ENCODE measurements at places on chromosomes 4 and X.

DNA sequence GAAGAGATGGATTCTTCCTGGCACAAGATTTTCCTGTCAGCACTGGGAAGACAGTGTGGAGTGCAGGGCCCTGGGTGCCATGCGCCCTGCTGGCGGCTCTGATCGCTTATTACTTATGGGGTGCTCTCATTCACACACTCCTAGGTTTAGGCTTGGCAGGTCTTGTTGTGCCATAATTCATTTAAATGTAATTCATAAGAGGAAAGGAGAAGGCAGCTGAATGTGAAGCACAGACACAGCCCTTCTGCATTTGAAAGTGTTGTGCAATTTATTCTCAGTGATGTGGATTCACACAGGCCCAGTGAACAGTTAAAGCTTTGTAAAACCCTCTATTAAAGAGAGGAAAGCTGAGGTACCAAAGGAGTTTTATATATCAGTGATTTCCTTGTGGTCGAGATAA lies 249.7 kb downstream of the C4orf33 start:
- no peak for DNase-seq

GRCh38 chr4:120829113-120829831 lies 93.3 kb downstream of the PRDM5 start:
- no peak for DNase-seq

DNA sequence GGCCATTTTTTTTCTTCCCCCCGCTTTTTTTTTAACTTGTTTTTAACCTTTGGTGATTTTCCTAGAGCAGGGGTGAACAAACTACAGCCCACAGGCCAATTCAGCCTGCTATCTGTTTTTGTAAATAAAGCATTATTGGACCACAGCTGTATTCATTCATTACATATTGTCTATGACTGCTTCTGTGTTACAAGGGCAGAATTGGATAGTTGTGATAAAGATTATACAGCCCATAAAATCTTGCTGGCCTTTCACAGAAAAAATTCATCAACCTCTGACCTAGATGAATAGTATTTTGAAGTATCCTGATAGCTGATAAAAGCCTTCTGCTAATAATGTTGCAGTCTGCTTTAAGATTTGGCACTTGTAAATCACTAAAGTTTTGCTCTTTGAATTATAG lies 63.4 kb downstream of the SMAD1 start:
- no peak for DNase-seq

DNA sequence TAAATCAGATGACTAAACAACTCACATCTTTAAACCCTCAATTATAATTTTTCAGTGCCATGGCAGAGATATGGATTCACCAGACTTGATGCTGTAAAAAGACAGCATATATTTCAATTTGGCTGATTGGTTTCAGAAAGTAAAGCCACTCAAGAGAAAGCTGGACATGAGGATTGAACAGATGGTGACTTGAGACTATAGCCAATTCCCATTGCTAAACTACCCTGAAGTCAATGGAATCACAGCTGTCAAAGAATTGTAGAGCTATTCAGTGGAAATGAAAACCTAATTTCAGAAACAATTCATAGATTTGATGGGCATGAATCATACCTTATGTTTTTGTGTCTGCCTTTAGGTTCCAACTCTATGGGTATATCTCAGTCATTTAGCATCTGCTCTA lies 510.6 kb upstream of the BOD1L1 start:
- DNase-seq = no peak

DNA sequence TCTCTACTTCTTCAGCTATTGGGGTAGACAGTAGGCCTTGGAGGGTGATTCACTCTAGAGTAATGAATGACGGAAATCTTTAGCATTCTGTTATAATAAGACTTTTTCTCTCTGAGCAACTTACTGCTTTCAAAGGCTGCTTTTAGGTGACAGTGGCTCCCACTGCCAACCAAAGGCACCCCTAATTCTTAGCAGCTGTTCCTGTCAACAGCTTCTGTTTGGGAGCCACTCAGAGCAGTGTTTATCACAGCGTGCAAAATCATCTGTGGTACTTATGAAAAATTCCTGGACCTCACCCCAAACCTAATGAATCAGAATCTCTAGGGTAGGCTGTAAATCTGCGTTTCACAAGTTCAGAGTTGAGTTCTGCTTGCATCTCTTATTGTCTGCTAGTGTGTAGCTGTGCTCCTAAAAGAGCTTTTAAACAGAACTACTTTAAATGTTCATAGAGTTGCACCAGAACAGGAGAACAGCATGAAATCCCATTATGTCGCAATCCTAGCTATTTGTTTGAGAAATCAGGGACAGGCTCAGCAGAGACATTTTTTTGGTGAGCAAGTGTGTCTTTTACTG lies 52.8 kb upstream of the POU4F2 start:
- no peak for DNase-seq

DNA sequence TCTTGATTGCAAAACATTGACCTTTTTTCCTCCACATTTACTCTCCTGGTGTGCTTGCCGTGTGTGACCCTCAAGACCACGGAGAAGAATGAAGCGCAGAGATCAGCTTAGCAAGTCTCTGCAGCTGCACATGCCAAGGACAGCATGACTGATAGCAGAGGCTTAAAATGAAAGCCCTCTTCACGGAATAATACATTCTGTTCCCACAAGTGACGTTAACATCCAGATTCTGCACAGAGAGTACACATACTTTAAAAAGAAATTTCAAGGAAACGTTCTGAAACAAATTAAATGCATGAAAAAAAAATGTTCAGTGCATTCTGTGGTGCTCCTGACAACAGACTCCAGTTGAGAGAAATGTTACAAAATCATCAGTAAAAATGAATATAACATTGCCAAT lies 60.9 kb downstream of the SLC7A11 start:
- no peak for DNase-seq

DNA sequence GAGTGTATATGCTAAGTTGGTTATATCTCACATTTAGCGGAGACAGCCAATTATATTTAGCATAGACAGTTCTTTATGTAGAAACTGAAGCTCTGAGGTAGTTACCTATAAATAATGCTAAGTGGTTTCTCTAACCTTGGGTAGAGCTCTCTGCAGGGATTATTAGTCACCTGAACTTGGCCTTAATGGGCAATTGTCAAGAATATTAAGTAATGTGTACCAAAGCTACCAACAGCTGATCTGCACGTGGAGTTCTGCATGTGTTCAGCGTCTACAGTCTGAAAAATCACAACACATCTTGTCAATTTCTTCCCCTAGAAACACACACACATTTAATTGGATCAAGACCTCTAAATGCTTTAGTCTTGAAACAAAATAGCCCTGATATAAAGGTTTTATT lies 740.6 kb upstream of the FAM241A start:
- no peak for DNase-seq

- DNase-seq = peak; percentile 5
Observed at GRCh38 chr4:139416073-139416673, 37.7 kb upstream of the RAB33B start.

- DNase-seq = peak; percentile 47
Observed at GRCh38 chrX:40130207-40130606, 32.4 kb upstream of the BCOR start.

DNA sequence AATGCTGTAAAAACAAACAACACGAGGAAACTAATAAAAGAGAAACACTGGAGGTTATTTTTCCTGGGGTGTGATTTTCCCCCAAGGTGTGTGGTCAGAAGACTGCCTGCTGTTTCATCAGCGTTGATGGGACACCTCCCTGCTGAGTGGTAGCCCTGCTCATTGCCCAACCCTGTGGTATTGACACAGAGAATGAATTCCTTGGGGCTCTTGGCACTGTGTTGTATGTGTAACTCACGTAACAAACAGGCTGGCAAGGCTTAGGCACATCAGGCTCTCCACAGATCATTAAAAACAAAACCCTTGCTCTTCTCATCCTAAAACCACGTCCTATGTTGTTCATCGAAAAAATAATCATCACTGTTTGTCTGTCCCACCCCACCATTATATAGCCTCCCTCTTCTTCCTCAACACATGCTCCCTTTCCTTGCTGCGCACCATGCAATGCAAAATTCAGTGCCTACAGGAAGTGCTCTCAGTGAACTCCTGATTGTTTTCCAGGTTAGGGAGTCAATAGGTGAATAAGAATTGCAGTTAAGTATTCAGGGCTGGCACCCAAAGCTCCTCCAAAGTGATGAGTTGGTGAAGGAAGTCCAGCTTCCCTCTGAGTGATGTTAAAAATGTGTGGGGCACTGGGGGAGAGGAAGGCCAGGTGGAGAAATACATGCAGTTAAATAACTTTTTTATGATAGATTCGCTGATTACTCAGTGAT lies 11.4 kb upstream of the PUDP start:
- DNase-seq = no peak

DNA sequence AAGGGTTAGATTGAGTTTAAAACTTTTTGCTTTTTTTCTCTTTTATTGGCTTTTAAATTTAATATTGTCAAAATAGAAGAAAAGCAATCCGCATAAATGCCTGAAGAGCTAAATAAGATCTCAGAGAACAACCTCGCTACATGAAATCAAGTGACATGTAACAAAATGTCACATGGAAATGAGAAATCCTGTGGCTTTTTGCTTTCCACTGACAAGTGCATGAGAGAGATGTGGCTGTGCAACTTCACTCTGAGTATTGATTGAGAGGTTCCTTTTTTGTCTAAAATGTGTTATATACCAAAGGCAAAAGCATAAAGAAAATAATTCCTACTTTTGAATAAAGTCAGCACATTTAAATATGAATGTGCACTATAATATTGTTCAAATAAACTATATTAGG lies 263.5 kb downstream of the MAPK10 start:
- DNase-seq = no peak

DNA sequence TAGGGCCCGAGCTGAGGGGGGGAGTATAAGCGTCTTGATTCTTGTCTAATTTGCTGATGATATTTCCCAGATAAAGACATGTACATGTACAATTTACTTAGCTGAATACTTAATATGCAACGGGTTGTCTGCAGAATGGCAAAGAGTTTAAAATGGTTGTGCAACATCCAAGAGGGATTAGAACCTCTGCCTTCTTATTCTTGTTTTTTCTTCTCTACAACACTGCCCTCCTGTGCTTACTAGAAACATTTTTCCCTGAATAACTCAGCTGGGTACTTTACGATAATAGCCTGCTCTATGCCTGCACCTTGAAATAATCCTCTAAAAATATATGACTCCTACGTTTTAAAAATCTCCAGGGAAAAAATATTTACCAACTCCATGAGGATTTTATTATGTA lies 41.8 kb downstream of the INTS12 start:
- DNase-seq = peak; percentile 43

DNA sequence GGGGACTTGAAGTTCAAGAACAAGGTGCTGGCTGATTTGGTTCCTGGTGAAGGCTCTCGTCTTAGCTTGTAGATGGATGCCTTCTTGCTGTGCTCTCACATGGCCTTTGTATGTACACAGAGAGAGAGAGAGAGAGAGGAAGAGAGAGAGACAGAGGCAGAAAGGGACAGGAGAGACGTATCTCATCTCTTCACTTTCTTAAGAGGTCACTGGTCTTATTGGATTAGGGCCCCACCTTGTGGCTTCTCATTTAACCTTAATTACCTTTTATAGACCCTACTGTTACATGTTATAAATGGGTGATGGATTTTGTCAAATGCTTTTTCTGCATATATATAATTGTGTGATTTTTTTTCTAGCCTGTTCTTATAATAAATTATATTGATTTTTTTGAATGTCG lies 1444.2 kb downstream of the ADGRL3 start:
- DNase-seq = peak; percentile 5

DNA sequence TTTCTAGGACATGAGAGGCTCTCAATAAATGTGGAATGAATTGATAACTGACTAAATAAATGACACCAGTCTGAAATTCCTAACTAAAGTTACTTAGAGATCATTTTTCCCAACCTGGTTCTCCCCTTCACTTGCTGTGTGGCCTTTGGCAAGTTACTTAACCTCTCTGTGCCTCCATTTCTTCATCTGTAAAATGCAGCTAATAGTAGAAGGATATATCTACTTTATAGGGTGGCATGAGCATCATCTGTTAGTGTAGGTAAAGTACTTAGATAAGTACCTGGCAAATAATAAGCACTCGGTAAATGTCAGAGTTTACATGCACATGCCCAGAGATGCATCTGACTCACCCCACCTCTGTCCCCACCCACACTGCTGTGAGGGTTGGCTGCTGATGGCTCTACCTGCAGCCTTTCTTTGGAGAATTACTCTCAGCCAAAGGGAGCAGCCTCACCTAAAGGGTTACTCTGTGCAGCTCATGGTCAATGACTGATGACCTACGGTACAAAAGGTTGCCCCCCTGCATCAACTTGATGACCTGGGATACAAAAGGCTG lies 139.3 kb downstream of the CHIC2 start:
- no peak for DNase-seq

DNA sequence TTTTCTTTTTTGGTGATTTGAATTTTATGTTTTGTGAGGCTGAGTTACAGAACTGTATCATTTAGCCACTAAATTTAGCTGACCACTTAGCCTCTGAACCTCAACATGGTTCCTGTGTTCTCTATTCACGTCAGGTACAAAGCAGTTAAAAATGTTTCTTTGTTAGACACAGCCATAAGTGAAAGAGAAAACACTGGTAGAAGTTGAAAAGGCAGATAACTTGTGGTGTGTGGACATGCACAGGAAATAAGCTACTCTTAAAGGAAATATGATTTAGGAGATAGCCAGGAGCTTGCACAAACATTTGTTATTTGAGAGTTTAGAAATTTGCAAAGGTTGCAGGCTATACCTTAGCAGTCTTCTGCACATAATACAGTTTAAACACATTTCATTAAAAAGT lies 171.0 kb upstream of the RPS6KA3 start:
- no peak for DNase-seq

DNA sequence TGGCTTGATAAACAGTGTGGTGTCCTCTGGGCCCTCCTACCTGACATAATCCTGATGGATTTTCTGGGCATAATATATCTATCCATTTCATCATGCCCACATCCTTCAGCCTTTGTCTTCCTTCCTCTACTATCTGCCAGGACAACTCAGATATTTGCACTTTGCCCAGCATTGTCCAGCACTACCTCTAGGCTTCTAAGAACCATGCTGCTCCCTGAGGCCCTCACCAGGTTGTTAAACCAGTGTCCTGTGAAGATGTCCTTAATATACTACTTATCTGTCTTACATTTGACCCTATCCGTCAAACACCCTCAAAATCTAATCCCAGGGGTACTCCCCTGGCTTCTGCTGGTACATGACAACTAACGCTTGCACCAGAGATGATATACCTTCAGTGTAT lies 58.2 kb upstream of the MAML3 start:
- DNase-seq = no peak

- DNase-seq = no peak
Observed at GRCh38 chr4:15575966-15576365, 79.2 kb downstream of the FBXL5 start.

DNA sequence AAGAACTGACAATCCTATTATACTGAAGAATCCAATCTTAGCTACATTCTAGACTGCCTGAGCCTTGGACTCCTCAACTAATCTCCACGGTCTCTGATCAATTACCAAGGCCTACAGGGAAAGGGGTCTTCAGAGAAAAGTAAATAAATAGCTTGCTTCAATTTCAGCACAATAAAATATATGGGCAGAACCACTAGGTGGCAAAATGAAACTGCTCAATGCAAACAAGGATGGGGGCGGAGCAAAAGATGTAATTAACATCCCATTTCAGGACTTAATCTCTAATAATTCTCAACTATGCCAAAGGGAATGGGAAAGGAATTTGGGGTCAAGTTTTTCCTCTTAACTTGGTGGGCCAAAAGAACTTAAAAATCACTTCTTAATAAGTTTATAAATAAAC lies 78.4 kb upstream of the MAP3K15 start:
- DNase-seq = peak; percentile 14

Measured in kidney glomerular epithelial cell (primary cell).